ENCODE measurements at places on chromosomes 2 and 18.
A peak's percentile ranks its signal among the peaks of the same experiment; 100 is the strongest.

GRCh38 chr2:159968279-159968900, 94.0 kb downstream of the PLA2R1 start:
- DNase-seq = no peak

GRCh38 chr18:56327191-56327885, 311.1 kb downstream of the TXNL1 start:
- no peak for DNase-seq

DNA sequence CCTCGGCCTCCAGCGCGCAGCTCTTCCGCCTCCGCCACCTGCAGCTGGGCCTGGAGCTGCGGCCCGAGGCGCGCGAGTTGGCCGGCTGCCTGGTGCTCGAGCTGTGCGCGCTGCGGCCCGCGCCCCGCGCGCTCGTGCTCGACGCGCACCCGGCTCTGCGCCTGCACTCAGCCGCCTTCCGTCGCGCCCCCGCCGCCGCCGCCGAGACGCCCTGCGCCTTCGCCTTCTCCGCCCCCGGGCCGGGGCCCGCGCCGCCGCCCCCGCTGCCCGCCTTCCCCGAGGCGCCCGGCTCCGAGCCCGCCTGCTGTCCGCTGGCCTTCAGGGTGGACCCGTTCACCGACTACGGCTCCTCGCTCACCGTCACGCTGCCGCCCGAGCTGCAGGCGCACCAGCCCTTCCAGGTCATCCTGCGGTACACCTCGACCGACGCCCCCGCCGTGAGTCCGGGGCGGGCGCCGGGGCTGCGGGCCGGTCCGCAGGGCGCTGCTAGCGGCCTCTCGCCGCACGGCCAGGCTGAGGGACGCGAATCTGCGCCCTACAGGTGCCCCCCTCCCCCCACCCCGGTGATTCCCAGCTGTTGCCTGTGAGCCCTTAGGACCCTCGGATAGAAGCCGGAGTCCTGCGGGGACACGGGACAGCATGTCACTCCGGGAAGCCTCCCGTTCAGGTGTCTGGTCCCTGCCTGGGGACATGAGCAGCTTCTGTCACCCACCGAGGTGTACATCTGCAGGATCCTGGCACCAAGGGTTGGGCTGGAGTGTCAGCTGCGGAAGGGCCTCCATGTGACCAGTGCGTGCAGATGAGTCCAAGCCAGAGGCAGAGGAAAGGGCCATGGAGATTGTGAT, 616 bp downstream of the RNPEPL1 start:
- peak; percentile 56 for DNase-seq

- DNase-seq = no peak
These were observed 113.7 kb downstream of the EPB41L3 start for GRCh38 chr18:5430131-5430530.

GRCh38 chr2:160213511-160213910, 13.4 kb upstream of the ITGB6 start:
- no peak for DNase-seq

GRCh38 chr2:201406077-201406662, 45.1 kb downstream of the TRAK2 start:
- DNase-seq = no peak

DNA sequence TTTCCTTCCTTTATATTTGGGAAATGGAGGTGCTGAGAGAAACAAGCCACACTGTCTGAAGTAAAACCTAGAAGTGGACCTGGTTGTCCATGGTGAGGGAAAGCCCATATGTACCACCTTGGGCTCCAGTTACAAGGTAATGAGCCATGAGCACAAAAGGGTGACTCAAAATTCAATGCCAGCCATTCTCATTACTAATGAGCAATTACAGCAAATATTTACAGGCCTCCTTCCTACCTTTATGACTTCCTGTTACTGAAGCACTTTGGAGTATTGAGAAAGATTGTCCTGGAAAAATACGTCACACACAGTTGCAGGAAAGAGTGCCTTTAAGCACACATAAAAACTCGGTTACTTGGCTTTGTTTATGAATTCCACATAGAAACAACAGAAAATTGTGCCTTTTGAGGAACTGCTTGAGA, 9.1 kb downstream of the EPAS1 start:
- DNase-seq = no peak

- peak; percentile 6 for DNase-seq
These were observed 37.3 kb downstream of the CAPN13 start for GRCh38 chr2:30769891-30770462.

DNA sequence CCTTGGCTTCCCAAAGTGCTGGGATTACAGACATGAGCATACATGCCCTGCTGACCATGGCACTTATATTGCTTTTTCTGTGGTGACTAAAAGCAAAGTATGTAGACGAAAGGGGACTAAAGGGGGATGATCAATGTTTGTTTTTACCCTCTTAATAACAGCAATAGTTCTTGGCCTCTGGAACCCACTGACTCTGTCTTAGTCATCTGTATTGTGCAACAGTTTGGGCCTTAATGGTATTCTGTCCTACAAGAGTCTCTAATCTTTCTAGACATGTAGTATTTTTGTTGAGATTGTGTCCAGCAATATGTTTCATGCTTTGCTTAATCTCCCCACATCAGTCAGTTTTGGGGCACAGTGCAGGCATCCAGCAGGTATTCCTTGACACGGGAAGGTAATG, 359.9 kb upstream of the FANCL start:
- no peak for DNase-seq

- DNase-seq = no peak
These were observed 143.2 kb upstream of the RND3 start for GRCh38 chr2:150630587-150631235.

DNA sequence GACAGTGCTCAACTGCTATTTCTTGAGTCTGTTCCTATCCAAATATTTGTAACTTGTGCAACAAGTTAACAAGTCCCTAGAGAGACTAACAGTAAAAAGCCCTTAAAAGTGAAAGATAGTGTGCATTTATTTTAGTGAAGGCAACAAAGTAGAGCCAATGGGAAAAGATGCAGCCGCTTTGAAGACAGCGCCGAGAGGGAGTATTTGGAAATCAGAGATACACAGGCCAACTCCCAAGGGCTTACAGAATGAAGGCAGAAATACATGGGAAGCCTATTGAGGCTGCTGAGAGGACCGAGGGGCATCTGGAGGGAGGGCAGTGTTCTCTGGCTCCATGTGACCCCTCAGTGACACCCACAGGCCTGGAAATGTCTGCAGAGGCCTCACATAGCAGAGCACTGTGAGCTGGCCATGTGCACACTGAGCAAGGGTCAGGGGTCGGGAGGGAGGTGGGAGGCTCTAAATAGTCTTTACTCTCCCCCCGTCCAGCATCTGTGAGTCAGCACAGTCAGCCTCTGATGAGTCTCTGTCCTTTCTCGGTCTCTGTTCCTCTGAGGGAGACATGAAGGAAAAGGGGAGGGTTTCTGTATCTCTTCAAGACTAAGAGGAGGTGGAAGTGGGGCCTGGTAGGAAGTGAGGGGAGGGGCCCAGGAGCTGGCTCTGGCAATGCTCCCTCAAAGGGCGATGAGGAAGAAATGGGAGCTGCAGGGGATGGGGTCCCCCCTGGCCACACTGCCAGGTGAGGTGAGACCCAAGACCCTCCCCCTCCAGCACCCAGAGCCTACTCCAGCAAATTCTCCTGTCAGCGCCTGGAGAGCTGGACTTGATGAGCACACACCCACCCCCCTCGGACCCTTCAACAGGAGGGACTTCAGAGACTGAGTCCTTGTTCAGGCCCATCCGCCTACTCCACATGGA, 133.6 kb downstream of the SP3 start:
- DNase-seq = no peak

- no peak for DNase-seq
These were observed 585.0 kb downstream of the BCL11A start for GRCh38 chr2:59968441-59968840.

DNA sequence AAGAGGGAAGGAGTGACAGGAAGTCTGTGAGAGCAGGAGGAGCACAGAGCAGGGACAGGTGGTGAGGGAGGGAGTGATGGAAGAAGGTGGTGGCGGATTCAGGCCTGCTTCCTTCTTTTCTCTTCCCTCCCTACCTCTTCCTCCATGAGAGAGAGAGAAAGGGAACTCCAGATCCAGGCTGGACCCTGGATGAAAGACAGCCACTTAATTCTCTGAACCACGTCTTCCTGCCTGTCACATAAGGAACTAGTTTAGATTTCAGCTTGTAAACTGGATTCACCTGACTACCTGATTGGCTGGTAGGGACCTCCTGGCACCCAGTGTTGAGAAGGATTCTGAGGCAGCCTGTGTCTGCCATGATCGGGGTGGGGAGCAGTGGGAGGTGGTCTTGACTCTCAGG, 48.9 kb downstream of the PAX8 start:
- DNase-seq = no peak

DNA sequence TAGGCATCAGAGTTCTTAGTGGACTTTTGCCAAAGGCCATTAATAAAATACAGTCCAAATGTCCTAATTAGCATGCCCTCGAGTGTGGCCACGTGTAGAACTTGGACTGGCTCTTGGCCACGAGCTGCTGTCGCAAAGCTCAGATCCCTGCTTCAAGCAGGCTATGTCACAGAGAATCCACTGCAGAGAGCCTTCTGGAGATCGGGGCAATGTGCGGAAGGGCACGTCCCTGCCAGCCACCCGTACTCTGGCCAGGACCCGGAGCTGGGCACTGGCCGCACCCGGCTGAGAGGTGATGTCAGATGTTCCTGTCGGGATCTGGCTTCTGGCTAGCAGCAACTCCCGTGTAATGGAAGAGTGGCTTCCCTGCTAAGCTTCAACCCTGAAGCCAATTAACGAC, 432.7 kb upstream of the ID2 start:
- no peak for DNase-seq

- DNase-seq = no peak
These were observed 549.6 kb upstream of the CELF4 start for GRCh38 chr18:38115201-38115600.

GRCh38 chr2:94870440-94871225, 597 bp upstream of the TEKT4 start:
- no peak for DNase-seq

GRCh38 chr2:102025016-102025501, 33.3 kb downstream of the IL1R2 start:
- no peak for DNase-seq

DNA sequence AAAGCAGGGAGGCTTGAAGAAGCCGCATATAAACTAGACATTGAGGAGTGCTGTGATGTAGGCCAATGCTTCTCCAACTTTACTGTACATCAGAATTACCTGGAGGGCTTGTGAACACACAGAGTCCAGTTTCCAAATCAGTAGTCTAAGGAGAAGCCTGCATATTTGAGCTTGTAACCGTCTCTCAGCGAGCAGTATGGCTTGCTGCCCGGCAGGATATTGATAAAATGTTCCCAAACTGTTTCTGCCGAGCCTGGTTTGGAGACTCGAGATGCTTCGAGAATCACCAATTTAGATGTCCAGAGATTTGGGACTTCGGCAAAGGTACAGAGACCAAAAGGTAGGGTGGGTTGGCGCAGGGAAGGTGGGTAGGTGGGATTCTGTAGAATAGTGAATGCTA, 11.0 kb upstream of the RAB31 start:
- DNase-seq = no peak

DNA sequence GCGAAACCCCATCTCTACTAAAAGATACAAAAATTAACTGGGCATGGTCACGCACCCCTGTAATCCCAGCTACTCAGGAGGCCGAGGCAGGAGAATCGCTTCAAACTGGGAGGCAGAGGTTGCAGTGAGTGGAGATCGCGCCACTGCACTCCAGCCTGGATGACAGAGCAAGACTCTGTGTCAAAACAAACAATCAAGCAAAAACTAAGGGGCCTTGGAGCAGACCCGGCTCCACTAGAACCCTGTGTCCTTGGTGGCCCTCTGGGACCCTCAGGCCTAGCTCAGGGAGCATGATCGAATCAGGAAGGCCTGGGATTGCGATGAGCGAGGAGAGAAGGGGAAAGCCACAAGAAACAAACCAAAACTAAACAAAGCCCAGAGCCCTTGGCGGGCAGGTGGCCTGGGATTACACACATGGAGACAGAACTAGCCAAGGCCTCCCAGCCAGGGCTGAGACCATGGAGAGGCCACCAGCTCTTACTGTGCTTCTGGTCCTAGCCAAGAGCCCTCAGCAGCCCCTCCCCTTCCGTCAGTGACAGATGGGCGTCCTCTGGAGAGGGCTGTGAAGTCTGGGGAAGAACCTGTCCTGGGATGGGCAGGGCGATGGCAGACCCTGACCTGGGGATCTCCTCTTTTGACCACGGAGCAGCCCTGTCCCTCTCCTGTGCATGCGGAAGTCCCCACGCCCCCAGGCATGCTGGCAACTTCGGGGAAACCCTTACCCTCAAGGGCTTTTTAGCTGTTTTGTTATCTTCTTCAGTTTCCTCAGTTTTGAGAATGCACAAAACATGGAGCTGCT, 27.4 kb upstream of the CATIP start:
- no peak for DNase-seq

DNA sequence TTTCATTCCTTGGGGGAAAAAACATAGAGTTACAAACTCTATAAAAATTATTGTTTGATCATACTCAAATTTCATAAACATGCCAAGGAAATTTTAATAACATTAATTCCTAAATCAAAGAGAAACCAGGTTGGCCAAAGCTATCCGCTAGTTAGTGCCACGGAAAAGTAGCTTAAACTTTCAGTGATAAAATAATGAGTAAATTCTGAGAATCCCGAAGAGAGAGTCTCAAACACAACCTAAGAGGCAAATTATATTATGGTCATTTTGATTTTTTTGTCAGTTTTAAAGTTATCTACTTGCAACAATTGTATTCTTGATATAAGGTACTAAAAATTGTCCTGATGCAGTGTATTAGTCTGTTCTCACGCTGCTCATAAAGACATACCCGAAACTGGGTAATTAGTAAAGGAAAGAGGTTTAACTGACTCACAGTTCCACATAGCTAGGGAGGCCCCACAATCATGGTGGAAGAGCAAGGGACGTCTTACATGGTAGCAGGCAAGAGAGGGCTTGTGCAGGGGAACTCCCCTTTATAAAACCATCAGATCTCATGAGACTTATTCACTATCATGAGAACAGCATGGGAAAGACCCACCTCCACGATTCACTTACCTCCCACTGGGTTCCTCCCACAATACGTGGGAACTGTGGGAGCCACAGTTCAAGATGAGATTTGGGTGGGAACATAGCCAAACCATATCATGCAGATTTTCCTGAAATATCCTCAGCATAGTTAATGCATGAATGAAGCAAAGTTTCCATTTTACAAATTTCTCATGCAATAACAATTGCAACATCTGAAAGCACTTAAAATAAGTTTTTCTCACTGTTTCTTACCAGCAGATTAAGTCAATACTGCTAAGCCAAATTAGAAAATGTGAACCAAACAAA, 205.9 kb upstream of the STK17B start:
- DNase-seq = no peak

GRCh38 chr18:3060667-3061580, 48.0 kb upstream of the LPIN2 start:
- peak; percentile 21 for DNase-seq

- no peak for DNase-seq
These were observed 20.6 kb downstream of the SMAD7 start for GRCh38 chr18:48929941-48930713.

Measured in central memory CD8-positive, alpha-beta T cell (primary cell).